ENCODE measurements at places on chromosomes 4 and X. TPM values are rescaled to one million over a fixed set of nuclear protein-coding genes. Genes with fewer than 3 reads are reported as not detected.

GRCh38 chr4:152079543-152080293, 318.9 kb upstream of the GATB start:
- ATAC-seq = no peak

Gene UGT2A3
- total RNA-seq = not detected

- ATAC-seq = no peak
These were observed 38.9 kb downstream of the PDHA1 start for GRCh38 chrX:19382555-19383145.

- ATAC-seq = no peak
These were observed 9.5 kb downstream of the BCOR start for GRCh38 chrX:40088299-40088625.

Gene PAGE4
- not detected for total RNA-seq

Gene SASH3
- 3.4 TPM for total RNA-seq

DNA sequence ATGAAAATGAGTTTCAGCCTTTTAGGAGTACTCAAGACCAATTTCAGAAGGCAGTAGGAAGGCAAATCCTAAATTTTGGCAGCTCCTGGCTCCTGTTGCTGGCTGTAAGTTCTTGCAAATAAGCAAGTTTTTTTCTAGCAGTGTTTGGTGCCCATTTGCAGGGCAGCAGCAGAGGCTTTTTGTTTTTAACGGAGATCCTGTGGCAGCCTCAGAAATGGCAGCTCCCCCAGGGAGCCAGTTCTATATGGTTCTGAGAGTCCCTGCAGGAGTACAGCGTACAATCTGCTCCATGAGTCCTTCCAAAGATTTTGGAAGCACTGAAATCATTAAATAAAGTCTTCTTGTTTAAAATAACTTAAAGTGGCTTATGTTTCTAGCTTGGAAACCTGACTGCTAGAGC, 171.9 kb downstream of the NDST4 start:
- ATAC-seq = no peak

Gene KDR
- 29.9 TPM for total RNA-seq

Gene PPP4R3C
- not detected for total RNA-seq

Data from gastroesophageal sphincter (tissue), 4 donors.